Stimulated activated CD8-positive, alpha-beta memory T cell treated with anti-CD3 and anti-CD28 coated beads, Interleukin-2, amount 100 ng/mL, for 48 hours (primary cell): ENCODE measurements at places on chromosomes 2 and 18.

GRCh38 chr2:98874186-98874689 lies 61.8 kb downstream of the CRACDL start:
- no peak for DNase-seq

- DNase-seq, result no peak
Measured at GRCh38 chr2:231413921-231414476, 18.5 kb downstream of the B3GNT7 start.

- no peak for DNase-seq
Measured at GRCh38 chr2:174246944-174247381, 1.4 kb downstream of the OLA1 start.

DNA sequence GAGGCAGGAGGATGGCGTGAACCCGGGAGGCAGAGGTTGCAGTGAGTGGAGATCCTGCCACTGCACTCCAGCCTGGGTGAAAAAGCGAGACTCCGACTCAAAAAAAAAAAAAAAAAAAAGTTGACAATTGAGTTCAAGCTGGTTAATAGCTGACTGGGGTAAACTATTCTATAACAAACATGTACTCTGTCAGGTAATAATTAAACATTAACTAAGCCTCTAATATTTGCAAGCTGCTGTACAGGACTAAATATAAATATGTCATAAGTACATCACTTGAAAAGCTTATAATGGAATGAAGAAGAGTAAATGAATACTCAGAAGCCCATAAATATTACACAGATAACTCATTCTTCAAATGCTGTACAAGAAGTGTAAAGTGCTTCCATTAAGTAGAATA lies 190.4 kb upstream of the CRIM1 start:
- no peak for DNase-seq

GRCh38 chr2:138373993-138374408 lies 127.6 kb upstream of the SPOPL start:
- no peak for DNase-seq

DNA sequence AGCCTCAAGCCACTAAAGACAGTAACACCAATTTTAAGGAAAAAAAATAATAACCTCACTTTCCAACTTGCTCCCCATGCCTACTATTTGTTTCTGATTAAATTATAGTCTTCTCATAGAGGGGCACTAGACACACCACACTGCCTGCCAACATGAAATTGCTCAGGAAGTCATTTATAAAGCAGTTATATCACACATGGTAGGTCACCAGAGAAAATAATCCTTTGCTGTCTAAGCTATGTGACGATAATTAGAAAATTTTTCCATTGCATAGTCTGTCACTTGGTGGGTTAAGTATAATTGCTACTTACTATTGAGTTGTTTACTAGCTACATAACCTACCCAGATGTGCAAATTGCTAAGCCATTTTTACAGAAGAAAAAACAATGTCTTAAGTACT lies 85.2 kb downstream of the INO80D start:
- DNase-seq, result no peak

DNA sequence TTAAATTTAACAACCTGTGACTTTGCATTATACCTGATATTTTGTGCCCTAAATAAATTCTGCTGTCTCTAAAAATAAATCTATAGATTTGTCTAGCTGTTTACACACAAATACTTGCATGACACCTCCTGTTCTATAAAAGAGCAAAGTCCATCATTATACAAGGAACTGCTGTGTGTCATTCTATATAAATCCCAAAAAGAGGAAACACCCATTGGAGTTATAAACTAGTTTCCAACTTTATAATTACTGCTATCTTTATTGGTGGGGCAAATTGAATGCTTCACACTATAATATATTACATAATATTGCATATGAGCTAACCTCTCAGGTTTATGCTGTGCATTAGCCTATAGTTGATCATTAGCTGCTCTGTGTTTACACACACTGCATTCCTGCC lies 504.4 kb downstream of the SATB2 start:
- no peak for DNase-seq

- DNase-seq, result peak; percentile 68
Measured at GRCh38 chr2:96801005-96801785, 14.9 kb upstream of the CNNM3 start.

GRCh38 chr2:39703181-39703872 lies 37.6 kb downstream of the TMEM178A start:
- DNase-seq, result no peak

DNA sequence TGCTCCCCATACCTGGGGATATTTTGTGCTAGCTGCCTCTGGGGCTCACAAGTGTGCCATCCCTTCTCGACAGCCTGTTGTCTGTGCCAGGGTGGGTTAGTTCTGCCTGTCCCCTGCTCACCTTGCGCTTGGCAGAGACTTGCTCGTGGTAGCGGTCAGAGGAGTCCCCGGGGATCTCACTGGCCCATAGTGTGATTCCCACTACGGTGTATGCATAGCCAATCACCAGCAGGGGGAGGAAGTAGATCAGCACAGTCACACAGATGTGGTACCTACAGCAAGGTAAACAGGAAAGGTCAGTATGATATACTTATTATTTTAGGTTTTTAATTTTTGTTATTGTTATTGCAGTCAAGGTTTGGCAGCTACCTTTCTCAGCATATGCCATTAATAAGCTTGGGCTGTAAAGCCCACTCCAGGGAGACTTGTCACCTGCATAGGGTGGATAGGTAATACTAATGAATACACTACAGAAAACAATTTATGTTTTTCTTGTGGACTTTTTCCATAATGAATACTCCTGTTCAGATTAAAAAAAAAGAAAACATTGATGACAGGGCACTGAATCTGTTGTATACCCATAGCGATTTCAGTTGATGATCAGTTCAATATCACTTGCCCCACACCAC lies 95.2 kb downstream of the POLE4 start:
- DNase-seq, result no peak

DNA sequence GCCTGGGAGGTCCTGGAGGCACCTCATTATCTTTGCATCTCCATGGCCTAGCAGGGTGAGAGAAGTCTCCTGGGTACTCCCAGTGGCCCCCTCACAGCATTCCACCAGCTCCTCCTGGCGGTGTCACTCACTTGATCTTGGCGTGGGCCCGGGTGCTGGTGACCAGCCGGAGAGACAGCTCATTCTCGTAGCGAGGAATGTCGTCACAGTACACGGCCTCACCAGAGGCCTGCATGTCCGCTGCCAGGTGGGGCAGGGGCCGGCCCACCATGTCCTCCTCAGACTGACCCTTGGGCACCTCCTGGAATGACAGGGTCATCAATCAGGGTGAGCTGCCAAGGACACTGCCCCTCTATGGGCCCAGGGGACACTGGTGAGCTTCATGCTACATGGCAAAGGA lies 42.4 kb downstream of the XDH start:
- no peak for DNase-seq

GRCh38 chr2:80070587-80070986 lies 234.0 kb downstream of the LRRTM1 start:
- no peak for DNase-seq

DNA sequence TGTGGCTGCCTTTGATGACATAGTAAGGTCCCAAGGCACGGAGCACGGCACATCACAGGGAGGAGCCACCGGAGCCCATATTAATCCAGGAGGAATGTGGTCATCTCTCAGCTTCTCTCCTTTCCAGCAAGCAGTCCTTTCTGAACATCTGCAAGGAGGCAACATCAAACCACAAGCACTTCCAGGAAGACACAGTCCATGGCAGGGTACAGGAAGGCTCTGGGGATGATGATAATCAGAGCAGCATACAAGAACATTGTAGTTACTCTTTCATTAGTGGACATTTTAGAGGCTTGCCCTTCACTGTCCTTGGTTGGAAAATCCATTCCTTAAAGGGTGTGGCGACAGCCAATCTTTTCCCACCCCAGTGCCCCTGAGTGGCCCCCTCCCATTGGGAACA lies 31.1 kb downstream of the YPEL5 start:
- no peak for DNase-seq

DNA sequence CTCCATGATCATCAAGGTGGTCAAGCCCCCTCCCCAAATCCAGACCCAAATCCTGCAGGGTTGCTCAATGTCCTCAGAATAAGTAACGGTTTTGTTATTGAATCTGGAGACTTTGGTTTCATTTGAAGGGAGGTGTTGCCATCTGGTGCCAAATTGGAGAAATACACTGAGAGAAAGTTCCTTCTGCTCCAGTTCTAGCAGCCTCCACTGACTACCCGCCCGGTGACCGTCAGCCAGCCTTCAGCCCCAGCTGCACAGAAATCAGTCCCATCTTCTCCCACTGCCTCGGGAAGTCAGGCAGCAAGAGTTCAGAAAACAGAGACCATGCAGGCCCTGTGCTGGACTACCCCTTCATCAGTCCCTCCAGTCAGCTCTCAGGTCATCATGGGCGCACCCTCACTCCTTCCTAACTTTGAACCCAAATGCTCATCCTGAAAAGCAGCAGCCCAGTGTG lies 38.7 kb downstream of the PKDCC start:
- DNase-seq, result no peak

DNA sequence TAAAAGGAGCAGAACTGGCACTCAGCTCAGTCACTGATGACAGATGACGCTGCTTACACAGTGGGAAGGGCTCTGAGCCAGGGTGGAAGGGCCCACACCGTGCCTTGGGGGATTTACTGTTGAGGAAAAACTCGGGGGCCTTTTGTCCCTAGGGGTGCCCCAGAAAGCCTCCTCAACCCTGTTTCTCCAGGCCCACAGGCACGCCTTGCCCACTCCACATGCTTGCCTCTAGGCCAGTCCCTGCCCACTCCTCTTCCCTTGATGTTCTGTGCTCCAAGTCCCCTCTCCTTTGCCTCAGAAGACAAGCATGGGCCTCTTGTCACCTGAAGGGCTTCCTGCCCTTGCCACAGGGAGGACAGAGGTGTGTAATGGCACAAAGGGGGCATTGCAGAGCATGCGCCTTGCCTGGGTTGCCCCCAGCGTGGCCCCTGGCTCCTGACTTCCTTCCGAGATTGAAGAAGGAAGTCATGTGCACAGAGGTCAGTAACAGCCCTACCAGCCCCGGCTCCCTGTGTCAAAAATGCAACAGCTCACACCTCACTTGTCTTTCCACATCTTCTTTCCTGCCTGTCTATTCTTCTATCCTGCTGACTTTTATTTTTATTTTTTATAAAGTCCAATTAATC lies 65.1 kb downstream of the LIPG start:
- DNase-seq, result no peak

GRCh38 chr2:3242747-3243369 lies 134.8 kb downstream of the EIPR1 start:
- DNase-seq, result no peak

DNA sequence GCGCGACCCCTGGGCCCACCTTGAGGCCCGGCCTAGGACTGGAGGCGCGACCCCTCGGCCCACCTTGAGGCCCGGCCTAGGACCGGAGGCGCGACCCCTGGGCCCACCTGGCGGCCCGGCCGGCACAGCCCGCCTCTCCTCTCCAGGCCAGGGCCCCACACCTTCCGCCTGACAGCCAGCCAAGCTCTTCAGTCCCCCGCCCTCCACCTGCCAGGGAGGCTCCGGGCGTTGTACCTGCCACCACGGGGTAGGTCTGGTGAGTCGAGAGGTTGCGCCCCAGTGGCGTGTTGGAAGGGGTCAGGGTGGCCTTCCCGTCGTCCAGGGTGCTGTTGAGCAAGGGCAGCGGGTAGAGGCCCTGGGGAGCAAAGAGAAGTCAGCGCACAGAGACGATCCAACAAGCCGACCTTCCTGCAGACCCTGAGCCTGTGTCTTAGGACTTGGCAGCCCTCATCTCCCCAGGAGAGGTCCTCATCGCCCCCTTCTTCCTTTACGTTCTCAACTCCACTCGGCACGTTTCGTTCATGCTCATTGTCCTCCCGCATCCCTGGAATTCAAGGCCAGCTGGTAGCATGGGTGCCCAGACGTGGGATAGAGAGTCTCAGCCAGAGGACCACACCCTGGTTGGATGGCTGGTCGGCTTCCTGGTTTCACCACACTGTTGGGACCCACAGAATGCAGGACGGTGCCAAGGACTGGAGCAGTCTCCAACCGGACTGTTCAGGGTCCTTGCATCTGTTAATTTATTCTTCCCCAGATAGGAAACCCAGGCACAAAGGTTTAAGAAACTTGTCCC lies 42.2 kb downstream of the PAX8 start:
- no peak for DNase-seq

DNA sequence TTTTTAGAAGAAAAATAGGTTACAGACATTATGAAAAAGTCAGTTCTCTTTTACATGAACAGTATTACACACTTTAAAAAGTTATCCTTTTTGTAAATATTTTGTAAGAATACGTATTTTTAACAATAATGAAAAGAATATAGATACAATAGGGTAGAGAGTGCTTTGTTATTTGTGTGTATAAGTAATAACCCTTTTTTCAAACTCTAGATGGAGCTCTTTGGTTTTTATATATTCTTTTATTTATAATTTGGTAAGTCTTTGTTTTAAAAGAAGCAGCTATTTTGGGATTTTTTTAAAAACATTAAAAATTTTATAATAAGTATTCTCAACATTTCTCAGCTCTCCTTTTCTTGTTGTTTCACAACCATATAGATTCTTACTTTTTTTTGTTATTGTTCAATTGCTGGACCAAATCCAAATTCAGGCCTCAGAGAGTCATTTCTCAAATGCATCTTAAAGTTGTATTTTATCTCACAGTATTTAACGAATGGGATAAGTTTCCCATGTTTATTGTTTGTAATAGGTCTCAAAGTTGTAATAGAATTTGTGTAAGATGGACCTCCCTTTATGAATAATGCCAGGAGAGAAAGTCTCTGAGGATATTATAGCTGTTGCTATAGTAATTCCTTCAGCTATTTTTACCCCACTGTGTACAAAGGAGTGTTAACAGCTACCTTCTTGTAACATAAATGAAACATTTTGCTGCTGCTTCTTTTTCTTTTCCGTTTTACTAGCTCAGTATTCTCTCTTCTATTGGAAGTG lies 46.4 kb downstream of the ACYP2 start:
- DNase-seq, result no peak

- no peak for DNase-seq
Measured at GRCh38 chr18:79401494-79402208, 5.9 kb downstream of the NFATC1 start.

- no peak for DNase-seq
Measured at GRCh38 chr2:74372674-74373073, 7.4 kb downstream of the DCTN1 start.

GRCh38 chr18:55506074-55506473 lies 81.9 kb downstream of the TCF4 start:
- DNase-seq, result no peak

DNA sequence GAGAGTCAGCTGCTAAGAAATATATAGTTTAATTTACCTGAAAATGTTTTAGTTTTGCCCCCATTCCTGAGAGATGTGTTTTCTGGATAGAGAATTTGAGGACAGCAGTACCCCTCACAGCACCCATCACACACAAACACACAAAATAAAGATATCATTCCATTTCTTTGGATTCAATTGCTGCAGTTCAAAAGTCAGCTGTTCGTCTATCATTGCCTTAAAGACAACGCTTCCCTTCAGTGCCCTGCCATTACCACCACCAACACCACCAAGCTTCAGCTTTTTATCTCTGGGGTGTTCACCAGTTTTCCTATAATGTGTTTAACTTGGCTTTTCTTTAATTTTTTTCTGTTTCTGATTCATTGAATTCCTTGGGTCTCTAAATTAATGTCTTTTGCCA lies 49.7 kb downstream of the RDH14 start:
- no peak for DNase-seq

GRCh38 chr2:96869822-96870625 lies at the start of gene SEMA4C:
Gene SEMA4C, minus strand, starts transcription at chr2:96870080. Its CDS starts 2,194 bp downstream, at chr2:96867886.
- DNase-seq, result no peak

- no peak for DNase-seq
Measured at GRCh38 chr2:178449700-178450523, 1.1 kb downstream of the PRKRA start.

GRCh38 chr2:197239434-197239833 lies 71.1 kb downstream of the ANKRD44 start:
- DNase-seq, result no peak
